ENCODE measurements at places on chromosomes 7 and 10.

DNA sequence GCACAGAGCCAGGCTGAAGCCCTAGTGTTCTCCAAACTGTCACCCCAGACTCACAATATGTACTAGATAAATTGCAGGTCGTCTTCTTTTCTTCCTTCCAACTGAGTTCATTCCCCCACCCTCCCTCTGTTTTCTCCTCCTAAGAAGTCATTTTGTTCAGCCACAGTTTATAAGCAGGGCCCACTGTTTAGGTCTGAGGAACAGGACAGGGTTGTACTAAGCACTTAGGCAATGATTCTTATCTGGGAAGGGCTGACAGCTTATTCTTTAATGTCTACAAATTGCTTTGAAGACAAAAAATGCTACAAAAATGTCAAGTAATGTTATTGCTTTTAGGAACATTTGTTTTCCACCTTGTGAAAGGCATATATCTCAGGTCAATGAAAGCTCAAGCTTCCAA is 59.1 kb downstream of the CDC123 start:
- DNase-seq = no peak

DNA sequence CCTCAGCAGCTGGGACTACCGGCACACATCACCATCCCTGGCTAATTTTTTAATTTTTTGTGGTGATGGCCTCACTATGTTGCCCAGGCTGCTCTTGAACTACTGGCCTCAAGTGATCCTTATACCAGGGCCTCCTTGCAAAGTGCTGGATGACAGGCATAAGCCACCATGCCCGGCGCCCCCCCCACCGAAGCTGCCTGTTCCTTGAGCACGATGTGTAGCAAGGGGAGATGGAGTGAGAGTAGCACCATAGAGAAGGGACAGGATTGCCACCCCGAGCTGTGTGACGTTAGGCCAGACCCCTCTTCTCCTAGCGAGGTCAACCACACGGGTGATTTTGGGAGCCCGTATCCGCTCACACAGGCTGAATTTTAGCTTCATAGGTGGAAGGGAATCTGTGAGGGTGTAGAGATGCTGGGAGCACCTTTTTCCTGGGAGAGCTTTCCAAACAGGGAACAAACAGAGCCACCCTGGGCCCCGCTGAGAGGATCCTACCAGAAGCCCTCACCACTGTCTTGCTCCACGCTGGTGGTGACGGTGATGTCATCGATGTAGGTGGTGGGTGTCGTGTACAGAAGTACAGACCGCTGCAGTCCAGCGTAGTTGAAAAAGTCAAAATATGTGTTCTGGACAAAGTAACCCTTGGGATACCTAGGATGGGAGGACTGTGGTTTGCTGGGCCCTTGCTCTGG is 3.0 kb downstream of the GUSB start:
- DNase-seq = no peak

DNA sequence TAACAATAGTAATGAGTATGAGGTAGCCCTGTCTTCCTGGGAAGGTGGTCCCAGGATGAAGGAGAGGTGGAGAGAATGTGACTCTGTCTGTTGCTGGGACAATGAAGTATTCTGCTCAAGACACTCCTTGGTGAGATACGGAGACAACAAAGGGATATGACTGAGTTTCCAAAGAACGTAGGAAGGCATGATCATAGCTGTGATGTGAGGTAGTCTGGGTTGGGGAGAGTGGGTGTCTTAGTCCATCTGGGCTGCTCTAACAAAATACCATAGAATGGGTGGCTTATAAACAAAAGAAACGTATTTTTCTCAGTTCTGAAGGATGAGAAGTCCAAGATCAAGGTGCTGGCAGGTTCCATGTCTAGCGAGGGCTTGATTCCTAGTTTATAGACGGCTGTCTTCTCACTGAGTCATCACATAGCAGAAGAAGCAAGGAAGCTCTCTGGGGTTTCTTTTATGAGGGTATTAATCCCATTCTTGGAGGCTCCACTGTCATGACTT is 84.9 kb upstream of the RHOBTB1 start:
- DNase-seq = no peak

DNA sequence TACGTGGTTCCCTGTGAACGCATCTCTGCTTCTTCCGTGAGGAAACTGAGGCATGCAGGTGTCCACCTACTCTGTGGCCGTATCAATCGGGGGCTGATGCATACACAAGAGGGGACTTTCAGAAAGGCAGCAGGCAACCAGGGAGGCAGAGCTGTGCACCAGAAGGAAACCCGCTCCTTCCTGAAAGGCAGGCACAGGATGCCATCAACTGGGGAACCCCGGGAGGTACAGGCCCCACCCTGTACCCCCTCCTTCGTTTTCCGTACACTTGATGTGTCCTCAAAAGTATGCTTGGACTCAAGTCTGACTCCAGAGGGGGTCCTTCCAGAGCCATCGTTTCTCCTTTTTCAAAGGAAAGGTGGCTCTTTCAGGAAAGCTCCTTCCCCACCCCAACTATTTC is 59.5 kb downstream of the ASB13 start:
- DNase-seq = no peak

- DNase-seq = peak; percentile 37
Observed at GRCh38 chr7:135320268-135320667, 86.6 kb downstream of the STRA8 start.

- DNase-seq = peak; percentile 86
Observed at GRCh38 chr7:100602889-100603725, 944 bp downstream of the PCOLCE start.

DNA sequence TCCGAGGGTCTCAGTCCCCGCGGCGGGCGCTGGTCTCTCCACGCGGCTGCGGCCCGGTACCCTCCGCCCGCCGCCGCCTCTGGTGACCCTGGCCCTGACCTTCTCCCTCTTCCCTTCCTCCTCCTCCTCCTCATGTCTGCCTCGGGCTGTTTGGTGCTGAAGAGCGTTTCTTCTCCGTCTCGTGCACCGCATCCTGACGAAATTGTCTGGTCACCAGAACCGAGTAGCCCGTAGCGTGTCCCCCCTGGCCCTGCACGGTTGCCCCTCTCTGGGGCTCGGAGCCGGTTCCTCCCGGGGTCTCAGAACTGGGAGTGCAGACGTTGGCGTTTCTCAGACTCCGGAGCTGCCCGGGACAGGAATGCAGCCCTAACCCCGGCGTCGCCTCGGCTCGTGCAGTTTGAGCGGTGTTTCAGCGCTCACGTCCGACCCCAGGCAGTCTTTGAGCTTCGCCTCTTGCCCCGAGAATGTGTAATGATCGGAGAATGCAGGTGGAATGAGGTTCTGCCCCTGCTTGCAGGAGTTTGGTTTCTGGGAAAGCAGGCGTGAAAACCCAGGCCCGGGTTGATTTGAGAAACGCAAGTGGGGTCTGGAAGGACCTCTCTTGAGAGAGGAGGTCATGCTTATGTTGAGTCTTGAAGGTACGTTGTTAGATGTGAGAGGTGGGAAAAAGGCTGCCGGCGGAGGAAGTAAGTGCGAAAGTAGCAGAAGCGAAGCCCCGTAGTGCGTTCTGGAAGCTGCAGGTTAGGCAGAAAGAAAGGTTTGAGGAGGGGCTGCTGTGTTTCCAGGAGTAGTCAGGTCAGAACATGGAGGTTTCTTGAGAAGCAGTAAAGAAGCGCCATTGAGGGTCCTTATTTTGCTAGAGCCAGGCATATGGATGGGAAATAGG is 743 bp downstream of the RBM17 start:
- DNase-seq = peak; percentile 71

DNA sequence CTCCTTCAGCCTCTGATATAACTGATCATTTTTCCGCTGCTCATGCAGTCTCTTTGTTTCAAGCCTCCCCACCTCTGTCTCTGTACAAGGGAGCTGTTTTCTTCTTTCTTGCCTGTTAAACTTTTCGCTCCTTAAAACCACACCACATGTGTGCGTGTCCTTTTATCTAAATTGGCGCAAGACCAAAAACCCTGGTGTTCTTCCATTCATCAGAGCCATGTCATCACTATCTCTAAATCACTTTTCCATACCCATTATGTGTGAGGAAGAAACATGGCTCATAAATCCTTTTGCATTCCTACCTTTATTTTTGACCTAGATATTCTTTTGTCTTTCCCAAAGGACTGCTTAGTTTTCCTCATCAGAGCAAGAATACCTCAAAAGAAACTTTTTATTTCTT is 239.0 kb upstream of the IMMP2L start:
- DNase-seq = no peak

DNA sequence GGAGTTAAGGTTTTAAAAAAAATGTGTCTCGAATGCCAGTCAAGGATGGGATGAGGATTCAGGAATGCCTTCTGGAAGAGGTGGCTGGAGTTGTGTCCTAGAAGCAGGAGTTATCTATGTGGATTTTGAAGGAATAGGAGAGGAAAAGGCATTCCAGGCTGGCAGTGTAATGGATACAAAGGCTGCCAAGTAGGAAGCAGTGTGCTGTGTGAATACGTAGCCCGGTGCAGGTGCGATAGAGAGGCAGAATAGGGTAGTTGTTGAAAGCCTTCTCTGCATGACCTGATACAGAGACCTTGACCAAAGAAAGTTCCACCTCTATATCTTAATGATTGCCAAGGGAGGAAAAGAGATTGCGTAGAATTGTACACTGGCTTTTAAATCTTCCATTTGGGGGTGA is 128.1 kb upstream of the ITGB1 start:
- no peak for DNase-seq

Data from eye (tissue), 1 donor.